ENCODE measurements at places on chromosomes 1 and 21.

DNA sequence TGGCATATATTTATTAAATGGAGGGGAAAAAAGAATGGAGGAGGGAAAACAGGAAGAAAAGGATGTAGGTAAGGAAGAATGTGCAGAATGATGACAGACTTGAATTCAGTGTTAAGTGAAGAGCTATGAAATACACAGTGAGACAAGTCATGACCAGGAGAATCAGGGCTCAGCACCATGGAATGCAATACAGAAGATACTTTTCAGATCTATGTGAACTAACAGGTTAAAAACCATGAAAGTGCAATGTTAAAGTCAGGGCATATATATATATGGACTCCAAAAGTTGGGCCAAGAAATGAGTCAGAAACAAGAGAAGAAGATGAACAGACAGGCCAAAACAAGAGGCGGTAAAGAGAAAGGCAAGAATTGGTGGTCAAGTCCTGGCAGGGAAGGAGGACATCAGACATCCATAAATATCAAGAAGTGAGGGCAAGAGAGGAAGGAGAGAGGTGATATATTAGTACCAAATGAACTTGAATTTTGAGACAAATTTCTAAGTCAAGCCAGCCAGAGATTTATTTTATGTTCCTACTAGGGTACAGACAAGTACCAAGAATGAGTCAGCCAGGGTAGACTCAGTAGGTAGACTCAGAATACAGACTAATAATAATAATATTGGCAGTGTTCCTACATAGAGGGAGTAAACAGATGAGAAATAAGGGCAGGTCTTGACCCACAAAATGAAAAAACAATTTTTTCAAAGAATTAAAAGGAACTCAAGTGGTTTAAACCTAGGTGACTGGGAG, 39.5 kb upstream of the MCOLN3 start:
- DNase-seq = no peak

GRCh38 chr1:158118713-158119402, 61.8 kb upstream of the CD1D start:
- no peak for DNase-seq

- no peak for DNase-seq
Measured at GRCh38 chr1:98121646-98122045, 200.8 kb upstream of the DPYD start.

- DNase-seq = no peak
Measured at GRCh38 chr1:31671561-31672201, 27.0 kb upstream of the PEF1 start.

DNA sequence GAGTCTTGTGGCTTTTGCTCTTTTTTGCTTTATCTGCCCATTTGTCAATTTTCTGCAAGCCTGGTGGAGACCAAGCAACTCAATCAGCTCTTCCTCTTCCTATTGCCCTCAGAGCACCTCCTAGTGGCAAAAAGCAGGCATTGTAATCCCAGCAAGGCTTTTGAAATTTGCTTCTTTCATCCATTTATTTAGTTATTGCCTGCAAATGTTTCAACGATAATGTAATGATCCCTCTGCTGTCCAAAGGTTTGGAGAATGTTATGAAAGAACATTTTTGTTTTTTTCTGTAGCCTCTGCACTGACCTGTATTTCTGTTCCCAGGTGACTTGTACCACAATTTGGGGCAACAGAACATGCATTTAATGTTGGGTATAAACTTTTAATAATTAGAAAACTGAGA, 127.8 kb downstream of the GABPA start:
- no peak for DNase-seq

DNA sequence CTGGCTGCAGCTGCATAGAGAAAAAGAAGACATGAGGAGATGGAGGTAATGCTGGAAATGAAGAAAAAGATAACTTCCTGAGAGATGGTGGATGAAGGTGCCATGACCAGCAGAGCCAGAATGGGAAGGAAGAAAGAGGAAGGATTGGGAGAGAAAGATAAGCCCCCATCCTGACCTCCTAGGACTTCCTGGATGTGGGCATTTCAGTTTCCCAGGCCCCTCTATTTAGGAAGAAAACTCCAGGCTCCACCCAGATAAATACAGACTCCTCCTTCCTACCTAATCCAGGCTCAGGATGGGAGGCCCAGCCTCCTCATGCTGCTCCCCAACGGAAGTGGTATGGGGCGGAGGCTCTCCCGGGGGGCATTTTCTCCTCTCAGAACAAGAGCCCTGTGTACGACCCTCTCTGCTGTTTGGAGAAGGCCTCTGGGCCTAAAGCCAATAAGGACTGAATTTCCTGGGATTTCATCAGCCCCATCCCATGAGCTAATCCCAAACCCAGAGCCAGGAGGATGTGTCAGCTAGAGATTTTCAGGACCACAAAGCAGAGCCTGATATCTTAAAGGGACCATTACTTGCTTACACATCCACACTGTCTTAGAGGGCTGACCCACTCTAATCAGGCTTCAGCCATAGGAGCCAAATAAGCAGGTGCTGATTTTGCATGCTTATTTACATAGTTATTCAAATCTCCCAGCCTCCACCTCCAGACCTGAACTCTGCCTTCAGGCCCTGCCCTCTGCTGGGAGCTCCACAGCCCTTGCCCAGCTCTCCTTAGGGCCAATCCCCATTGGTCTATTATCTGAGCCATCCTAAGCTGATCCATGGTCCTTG, 5.1 kb upstream of the ARHGEF2 start:
- DNase-seq = peak; percentile 82

GRCh38 chr1:235997049-235997448, 67.8 kb downstream of the NID1 start:
- DNase-seq = no peak

DNA sequence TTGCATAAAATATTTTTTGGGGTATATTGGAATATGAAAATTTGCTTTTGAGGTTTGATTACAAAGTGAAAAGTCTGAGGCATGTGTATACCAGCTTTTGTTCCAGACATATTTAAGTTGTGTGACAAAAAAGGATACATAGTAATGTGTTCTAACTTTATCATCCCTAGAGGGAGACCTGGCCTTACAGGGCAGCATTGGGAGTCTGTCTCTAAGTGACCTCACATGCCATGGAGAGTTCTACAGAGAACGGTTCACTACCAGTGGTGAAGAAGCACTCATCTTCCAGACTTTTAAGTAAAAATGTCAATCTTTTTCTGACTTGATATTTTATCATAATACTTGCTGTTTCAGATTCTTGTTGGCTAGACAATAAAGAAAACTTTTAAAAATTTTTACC, 61.0 kb downstream of the VPS13D start:
- DNase-seq = no peak

Measured in NCI-H2029 (cell line).